ENCODE measurements at places on chromosomes 3 and 15. TPM values are rescaled to one million over a fixed set of nuclear protein-coding genes. Genes with fewer than 3 reads are reported as not detected.

The DPPA4 gene
- not detected for total RNA-seq

The RTP4 gene
- total RNA-seq: not detected

The LRRC2 gene
- not detected for total RNA-seq

The KCNMB3 gene
- total RNA-seq: 0.95 TPM

The LINGO1 gene
- 9.3 TPM for total RNA-seq

The MYRIP gene
- not detected for total RNA-seq

The EAF2 gene
- 1.5 TPM for total RNA-seq

The FAM98B gene
- total RNA-seq: 10.5 TPM

The ZNF385D gene
- total RNA-seq: not detected

The RASA2 gene
- total RNA-seq: 7.1 TPM

The ACOX2 gene
- total RNA-seq: 11.0 TPM

The EEF1AKMT4 gene
- 12.9 TPM for total RNA-seq

The NKTR gene
- total RNA-seq: 11.8 TPM

The ATP13A4 gene
- total RNA-seq: not detected
